ENCODE measurements at places on chromosomes 12 and 14.
A peak's percentile ranks its signal among the peaks of the same experiment; 100 is the strongest.

DNA sequence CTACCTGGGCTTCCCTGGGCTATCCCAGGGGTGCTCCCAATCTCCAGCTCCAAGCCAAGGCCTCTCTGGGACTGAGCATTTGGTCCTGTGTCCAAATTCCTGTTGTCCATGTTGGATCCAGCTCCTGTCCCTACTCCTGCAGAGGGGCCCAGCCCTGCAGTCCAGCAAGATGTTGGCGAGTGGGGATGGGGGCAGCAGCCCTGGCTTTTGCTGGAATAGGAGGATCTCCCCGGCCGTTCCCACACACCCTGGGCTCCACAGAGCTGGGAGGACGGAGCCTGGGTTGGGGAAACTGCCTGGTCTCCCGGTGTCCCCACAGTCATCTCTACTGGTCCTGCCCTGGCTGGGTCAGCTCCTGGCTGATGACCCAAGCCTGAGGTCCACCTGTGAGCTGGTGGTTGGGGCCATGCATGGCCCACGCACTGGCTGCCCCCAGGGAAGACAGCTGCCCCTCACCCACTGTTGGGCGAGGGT, 219.6 kb upstream of the C14orf180 start:
- no peak overlapping the region for H3K4me3 ChIP-seq
- no peaks in the 10 kb centered on the region for H3K27me3 ChIP-seq
- DNase-seq = no peak
- H3K4me1 ChIP-seq = no peaks in the 10 kb centered on the region
- no peak overlapping the region for H3K27ac ChIP-seq
- H3K36me3 ChIP-seq = no peaks in the 10 kb centered on the region

DNA sequence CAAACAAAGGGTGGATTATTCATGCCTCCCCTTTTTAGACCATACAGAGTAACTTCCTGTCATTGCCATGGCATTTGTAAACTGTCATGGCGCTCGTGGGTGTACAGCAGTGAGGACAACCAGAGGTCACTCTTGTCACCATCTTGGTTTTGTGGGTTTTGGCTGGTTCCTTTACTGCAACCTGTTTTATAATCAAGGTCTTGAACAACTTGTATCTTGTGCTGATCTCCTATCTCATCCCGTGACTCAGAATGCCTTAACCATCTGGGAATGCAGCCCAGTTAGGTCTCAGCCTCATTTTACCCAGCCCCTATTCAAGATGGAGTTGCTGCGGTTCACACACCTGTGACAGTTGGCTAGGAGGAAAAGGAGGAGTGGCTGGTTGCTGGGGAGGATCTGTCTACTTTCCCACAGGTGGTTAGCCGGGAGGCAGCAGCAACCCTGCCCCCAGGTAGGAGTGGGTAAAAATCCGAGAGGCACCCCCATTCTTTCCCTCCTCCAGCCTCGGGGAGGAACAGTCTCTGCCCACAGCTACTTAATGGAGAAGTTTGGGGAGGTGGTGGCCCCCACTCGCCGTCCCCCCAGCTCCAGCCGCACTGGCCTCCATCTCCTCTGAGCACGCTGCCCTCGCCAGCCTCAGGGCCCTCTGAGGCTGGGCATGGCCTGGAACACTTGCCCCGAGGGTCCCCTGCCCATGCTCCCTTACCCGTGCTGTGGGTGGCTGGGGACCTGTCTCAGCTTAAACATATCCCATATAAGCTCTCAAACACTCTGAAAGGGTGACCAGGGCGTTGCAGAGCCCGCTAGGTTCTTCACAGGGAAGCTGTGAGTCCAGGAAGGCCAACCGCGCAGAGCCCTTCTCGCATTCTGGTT, 41.7 kb downstream of the SMIM41 start:
- no peak overlapping the region for H3K27ac ChIP-seq
- no peaks in the 10 kb centered on the region for H3K27me3 ChIP-seq
- H3K36me3 ChIP-seq = no peaks in the 10 kb centered on the region
- DNase-seq = no peak
- H3K4me3 ChIP-seq = no peak overlapping the region

DNA sequence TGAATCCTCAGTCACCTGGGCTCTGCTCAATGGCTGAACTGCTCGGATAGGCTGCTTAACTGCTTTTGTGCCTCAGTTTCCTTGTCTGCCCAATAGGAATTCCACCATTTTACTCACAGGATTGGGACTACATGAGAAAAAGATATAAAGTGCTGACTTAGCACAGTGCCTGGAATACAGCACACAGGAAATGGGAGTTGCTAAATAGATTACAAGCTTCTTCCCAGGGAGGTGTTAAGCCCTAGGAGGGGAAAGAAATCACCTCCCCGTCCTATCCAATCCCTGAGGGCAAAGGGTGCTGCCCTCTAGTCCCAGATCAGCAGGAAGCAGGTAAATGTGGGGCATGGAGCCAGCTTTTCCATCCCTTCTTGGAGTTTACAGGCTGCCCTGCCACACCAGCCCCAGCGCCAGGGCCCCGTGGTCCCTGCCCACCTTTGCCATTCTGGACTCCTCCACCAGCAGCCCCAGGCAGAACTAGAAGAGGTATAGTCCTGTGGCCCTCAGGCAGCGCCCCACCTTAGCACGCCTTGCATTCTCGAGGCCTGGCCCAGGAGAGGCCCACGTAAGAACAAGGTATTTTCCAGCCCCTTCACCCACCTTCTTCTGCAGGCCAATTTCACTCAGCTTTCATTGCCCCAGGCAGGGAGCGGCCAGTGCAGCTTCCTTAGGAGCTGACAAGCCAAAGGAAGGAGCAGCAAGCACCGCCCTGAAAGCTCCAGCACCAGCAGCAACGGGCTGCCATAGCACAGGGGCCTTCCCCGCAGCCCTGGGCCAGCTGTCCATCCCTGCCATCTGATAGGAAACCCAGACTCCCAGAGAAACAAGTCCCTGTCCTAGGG, 28.8 kb upstream of the RPLP0 start:
- H3K27ac ChIP-seq = peak overlapping the region; percentile 90
- DNase-seq = no peak
- peaks cover 84% of the 10 kb centered on the region for H3K4me1 ChIP-seq
- H3K36me3 ChIP-seq = no peaks in the 10 kb centered on the region

- no peak overlapping the region for H3K4me3 ChIP-seq
- H3K36me3 ChIP-seq = no peaks in the 10 kb centered on the region
- H3K4me1 ChIP-seq = no peaks in the 10 kb centered on the region
- H3K27ac ChIP-seq = no peak overlapping the region
- H3K27me3 ChIP-seq = no peaks in the 10 kb centered on the region
Measured at GRCh38 chr14:25484906-25485305, 435.0 kb upstream of the STXBP6 start.

GRCh38 chr14:50631408-50631821, 36.7 kb downstream of the SAV1 start:
- no peak overlapping the region for H3K4me3 ChIP-seq
- no peaks in the 10 kb centered on the region for H3K36me3 ChIP-seq
- H3K27me3 ChIP-seq = no peaks in the 10 kb centered on the region
- H3K27ac ChIP-seq = peak overlapping the region; percentile 8
- DNase-seq = no peak

DNA sequence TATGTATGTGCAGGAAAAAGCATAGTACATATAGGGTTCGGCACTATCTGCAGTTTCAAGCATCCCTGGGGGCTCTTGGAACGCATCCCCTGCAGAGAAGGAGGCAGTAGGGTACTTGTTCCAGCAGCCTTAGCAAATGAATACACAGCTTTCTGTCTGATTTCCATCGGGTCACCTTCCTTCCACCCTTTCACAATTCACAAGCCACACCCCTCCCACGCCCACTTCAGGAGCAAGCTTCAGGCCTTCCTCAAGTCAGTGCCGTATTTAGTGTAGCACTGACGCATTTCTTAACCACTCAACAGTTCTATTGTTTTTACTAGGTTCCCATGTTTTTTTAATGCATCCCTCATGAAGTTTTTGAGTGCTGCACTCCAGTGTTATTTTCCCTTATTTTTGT, 64.2 kb downstream of the CLMN start:
- no peaks in the 10 kb centered on the region for H3K36me3 ChIP-seq
- H3K4me3 ChIP-seq = no peak overlapping the region
- no peaks in the 10 kb centered on the region for H3K27me3 ChIP-seq
- no peaks in the 10 kb centered on the region for H3K4me1 ChIP-seq

DNA sequence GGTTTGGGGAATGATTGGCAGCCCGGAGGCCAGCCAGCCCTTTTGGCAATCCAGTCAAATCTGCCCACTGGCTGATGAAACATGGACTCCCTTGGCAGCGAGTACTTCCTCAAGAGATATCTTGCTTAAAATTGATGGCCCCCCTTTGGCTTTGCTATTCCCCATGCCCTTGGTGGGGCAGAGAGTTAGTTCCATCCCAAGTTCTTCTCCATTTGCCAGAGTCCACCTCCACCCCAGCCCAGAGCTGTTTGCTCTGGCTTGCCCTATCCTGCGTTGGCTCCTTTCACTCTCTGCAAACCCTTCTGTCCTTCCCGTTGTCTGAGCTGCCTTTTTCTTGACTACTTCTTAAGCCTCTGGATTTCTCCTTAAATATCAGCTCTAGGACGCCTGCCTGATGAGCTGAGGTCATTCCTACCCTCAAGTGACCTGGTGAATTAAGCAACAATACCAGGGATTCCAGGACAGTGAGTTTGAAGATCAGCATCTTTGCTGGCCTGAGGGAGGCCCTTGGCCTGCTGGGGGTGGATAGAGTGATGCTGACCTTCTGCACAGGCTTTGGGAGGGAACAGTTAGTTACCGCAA, 212.0 kb downstream of the CACNA1C start:
- no peak overlapping the region for H3K4me3 ChIP-seq
- DNase-seq = no peak
- no peaks in the 10 kb centered on the region for H3K27me3 ChIP-seq
- H3K27ac ChIP-seq = peak overlapping the region; percentile 86

Measured in thoracic aorta (tissue), 2 donors.